ENCODE measurements at places on chromosomes 2 and 18.

- no peak for DNase-seq
Measured at GRCh38 chr18:63890950-63891304, 3.4 kb downstream of the SERPINB2 start.

DNA sequence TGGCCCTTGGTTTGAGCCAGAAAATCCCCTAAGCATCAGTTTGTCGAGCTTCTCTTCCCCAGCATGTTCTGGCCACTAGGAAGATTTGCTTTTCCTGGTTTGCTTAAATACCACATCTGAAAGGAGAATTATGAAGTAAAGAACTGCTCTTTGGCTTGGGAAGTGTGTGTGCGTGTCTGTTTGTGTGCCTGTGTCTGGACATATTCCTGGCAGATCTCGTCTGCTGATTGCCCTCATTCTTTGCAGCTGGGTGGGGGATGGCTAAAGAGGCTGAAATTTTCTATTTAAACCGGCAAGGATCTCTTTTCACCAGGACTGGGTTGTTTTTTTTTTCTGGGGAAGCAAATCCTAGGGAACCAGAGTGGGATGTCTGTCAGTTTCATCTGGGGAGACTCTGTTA lies 57.3 kb upstream of the MBOAT2 start:
- DNase-seq: no peak

DNA sequence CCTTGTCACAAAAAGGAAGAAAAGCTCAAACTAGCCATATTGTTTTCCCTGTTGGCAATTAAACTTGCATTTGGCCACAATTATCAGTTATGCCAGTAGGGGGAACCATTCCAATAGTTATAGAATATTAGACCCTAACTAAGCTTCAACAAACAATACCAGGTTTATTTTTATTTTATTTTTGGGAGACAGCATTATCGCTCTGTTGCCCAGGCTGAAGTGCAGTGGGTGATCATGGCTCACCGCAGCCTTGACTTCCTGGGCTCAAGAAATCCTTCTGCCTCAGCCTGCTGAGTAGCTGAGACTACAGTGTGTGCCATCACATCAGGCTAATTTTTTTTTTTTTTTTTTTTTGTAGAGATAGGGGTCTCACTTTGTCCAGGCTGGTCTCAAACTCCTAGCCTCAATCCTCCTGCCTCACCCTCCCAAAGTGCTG lies 102.1 kb downstream of the ATAD2B start:
- DNase-seq: peak; percentile 64

DNA sequence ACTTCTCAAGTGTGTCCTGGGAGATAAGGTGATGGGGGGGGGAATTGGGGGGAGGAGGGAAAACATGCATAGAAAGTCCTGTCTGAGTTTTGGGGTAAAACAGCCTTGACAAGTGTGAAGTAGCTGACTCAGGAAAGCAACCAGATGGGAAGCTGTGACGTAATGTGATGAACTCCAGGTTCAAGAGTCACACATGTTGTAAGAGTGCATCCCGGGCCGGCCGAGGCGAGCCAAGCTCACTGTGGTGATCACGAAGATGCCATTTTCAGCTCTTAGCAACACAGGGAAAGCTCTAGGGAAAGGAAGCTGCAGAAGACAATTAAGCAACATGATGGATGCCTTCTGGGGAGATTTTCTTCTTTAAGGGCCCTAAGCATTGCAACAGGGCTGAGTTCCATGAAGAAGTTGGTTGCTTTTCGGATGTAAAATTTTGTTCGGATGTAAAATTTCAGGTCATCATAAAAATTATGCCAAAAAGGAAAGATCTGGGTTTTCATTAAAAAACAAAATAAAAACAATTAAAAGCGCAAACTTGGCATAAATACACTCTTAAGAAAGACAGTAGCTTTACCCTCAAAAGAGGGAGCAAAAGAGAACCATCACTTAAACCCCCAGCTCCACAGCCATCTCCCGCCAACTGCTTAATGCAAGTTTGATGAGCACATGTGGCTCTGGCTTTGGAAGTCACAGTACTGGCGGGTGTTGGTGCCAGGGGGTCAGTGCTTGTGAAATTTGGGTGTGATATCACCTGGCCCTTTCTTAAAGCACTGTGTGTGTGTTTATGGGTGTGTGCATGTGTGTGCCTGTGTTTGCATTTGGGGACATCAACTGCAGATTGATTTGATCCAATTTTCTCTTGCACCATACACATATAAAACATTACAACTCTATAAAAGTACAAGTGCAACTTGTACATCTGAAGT lies 19.1 kb downstream of the SERTAD2 start:
- DNase-seq: no peak

DNA sequence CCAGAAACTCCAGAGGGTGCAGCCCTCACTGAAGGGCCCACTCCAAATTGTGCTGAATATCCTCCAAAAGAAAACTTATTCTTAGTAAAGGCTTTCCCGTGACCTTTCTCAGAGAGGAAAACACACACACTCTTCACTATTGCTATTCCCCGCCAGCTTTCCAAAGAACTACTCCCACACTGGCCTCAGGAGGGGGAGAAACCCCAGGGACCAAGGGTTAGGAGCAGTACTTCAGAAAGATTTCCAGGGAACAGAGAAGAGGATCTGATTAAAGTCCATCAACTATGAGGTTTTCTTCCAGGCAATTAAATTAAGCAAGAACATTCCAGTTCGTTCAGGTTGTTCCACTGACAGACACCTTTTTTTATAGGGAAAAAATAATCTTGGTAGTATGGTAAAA lies 150.2 kb downstream of the TTC32 start:
- no peak for DNase-seq

- DNase-seq: no peak
Measured at GRCh38 chr2:95056461-95057459, 31.3 kb downstream of the MAL start.

GRCh38 chr18:62526098-62527025 lies 3.5 kb downstream of the ZCCHC2 start:
- peak; percentile 79 for DNase-seq

DNA sequence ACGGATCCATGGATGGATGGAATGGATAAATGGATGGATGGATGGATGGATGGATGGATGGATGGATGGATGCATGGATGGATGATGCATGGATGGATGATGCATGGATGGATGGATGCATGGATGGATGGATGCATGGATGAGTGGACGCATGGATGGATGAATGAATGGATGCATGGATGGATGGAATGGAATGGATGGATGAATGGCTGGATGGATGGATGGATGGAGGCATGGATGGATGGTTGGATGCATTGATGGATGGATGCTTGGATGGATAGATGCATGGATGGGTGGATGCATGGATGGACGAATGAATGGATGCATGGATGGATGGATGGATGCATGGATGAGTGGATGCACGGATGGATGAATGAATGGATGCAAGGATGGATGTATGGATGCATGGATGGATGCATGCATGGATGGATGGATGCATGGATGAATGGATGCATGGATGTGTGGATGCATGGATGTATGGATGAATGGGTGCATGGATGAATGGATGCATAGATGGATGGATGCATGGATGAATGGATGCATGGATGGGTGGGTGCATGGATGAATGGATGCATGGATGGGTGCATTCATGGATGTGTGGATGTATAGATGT lies 209.2 kb downstream of the ALPK2 start:
- no peak for DNase-seq

GRCh38 chr2:12183032-12183645 lies 436.7 kb downstream of the LPIN1 start:
- DNase-seq: no peak

DNA sequence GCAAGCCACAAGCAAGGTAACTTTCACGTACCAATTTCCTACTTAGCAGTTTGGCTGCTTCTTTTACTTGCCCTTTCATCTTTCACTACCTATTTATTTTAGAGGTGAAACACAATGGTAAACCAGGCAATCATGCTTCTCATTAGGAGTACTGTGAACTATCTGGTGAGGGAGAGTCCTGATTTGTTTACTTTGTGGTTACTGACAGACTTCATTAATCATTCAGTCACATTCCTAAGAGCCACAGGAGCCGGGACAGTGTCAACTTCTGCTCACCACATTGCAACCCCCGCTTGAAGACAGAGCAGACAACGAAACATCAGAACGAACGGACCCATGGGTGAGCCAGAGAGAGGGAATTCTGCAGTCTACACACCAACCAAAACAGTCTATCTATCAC lies 28.8 kb downstream of the TUBB6 start:
- no peak for DNase-seq

GRCh38 chr2:120465989-120466703 lies 120.2 kb downstream of the INHBB start:
- no peak for DNase-seq

DNA sequence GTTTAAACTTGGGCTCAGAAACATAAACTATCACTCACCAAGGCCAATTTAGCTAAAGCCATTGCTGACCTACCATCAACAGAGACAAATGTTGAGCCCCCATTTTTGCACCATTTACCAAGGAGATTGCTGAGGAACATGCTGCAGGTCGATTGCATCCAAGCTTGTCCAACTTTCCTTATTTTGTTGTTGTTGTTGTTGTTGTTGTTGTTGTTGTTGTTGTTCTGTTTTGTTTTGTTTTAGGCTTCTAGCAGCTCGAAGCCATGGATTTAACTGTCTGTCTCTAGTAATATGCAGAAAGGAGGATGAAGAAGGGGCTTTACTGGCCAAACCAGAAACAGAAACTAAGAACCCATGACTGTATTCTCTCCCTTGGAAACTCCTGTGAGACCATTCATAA lies 571.5 kb downstream of the IRS1 start:
- no peak for DNase-seq

DNA sequence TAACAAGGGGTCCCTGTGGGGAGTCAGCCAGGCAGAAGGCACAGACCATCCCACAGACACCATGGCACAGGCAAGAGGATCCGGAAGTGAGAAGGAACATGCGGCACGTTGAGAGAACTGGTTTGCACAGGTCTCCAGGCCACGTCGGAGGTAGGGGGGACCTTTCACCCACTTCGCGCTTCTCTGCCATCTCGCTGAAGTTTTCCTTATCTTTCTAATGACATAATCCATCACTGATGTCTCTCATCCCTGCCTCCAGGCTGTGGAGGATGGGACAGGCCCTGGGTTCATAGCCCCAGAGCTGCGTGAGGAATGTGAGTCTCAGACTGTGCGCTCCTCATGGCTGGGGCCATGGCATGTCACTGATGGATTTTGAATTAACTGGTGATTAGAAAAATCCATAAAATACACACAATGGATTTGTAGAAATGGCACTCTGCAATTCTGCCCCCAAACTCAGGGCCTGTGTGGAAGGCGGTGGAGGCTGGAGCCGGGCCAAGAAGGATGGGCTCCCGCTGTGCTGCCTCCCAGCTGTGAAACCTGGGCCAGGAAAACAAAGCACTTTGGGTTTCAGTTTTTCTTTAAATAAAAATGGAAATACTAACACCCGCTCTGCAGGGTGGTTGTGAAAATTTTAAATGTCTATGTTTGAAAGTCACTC lies 113.3 kb upstream of the ALKAL2 start:
- DNase-seq: no peak

DNA sequence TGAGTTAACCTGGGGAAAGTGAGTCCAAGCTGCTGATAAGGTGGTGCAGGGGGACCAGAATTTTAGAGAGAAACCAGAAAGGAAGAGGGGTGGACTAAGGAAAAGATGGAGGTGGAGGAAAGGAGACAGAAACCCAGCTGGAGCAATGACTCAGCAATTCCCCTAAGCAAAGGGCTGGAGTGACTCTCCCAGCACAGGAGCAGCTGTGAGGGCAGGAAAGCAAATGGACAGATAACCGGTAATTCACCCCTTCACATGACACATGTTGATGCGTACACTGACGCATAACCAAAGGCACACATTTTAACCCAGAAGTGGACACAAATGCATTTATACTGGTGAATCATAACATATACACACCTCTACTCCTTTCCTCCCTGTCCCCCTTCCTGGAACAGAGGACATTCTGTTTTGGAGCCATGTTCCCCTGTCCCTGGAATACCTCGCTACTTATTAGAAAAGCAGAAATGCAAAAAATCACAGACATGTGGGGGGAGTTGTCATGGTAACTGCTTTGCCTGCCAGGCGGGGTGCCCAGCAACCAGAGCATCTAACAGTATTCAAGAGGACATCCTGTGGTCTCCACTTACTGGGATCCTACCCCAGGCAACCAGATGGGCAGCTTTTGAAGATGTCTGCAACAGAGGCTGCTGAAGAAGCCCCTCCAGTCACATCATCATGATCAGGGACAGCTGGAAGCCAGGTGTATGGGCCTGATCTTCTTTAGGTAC lies 4.7 kb downstream of the CDK5R2 start:
- peak; percentile 29 for DNase-seq

DNA sequence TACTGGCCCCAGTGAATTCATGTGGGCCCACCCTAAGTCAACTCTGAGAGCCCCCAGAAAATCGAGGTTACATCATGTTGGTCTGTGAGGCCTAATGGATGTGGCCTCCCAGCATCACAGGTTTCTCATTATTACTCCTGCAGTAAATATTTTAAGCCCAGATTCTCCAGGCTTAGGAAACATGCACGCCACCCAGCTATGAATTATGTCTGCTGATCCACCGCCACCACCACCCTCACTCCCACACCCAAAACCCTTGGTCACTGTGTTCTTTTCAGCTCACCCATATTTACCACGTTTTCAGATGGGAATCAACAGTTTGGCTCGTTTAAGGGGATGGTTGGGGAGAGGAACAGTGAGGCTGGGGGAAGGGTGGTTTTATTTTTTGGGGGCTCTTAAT lies 128.6 kb downstream of the NCK2 start:
- no peak for DNase-seq

- DNase-seq: no peak
Measured at GRCh38 chr2:69619725-69620124, 23.8 kb downstream of the AAK1 start.

DNA sequence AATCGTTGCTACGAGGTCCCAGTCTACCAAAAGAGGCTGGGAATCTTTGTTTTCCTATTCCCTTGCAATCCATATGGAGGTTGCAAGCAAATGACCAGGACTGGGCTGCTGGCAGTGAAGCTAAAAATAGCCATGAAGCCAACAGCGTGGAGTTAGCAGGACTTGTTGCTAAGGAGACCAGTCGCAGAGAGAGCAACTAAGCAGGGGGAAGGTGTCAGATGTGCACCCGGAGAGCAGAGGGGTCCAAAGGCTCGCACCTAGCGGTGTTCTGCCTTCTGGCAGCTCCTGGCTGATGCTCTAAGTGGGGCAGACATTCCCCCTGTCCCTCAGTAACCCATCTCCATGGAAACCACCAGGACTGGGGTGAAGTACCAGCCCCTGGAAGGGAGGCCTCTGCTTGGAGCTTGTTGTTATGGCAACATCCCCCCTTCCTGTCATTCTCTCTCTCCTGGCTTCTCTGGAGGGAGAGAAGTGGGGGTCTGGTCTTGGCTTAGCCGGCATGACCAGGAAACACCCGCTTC lies 84.6 kb downstream of the DNMT3A start:
- no peak for DNase-seq

Data from kidney capillary endothelial cell (primary cell).